Suppressor macrophage (primary cell): ENCODE measurements at places on chromosomes 11 and 22.

DNA sequence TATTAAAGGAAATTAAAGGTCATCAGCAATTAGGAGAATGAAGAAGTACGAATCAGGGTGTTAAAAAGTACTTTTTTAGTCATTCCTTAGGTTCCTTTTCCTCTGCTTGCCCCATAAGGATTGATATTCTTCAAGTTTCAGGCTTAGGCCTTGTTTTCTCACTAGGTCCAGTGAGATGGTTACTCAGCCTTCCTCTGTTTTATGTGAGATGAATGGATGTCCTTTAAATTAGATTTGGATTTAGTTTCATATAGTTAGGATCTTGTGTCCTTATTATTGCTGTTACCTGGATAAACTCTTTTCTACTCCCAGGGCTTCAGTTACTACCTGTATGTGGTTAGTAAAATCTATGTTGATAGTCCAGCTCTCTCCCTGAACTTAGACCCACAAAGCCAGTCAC is 29.2 kb downstream of the FAR1 start:
- DNase-seq: no peak

GRCh38 chr11:132448334-132448995 is 1078.0 kb downstream of the NTM start:
- no peak for DNase-seq

GRCh38 chr11:16843294-16843693 is 104.8 kb downstream of the C11orf58 start:
- DNase-seq: no peak

- peak; percentile 5 for DNase-seq
These were observed 79.1 kb downstream of the PICALM start for GRCh38 chr11:85989746-85990145.

- DNase-seq: peak; percentile 75
These were observed 57.8 kb downstream of the PPFIBP2 start for GRCh38 chr11:7571640-7572000.

GRCh38 chr11:131633921-131634715 is 263.7 kb downstream of the NTM start:
- DNase-seq: no peak
